ENCODE measurements at places on chromosomes 7 and 10. TPM values are rescaled to one million over a fixed set of nuclear protein-coding genes. Genes with fewer than 3 reads are reported as not detected.
A peak's percentile ranks its signal among the peaks of the same experiment; 100 is the strongest.

The SP4 gene
- 20.0 TPM for total RNA-seq

The ZNF488 gene
- 0.42 TPM for total RNA-seq

GRCh38 chr7:37092548-37092947 is 356.1 kb downstream of the ELMO1 start:
- H3K27me3 ChIP-seq = no peaks in the 10 kb centered on the region
- no peak for DNase-seq
- H3K36me3 ChIP-seq = no peaks in the 10 kb centered on the region
- H3K27ac ChIP-seq = no peak overlapping the region
- H3K4me1 ChIP-seq = no peaks in the 10 kb centered on the region
- no peak overlapping the region for H3K4me3 ChIP-seq

DNA sequence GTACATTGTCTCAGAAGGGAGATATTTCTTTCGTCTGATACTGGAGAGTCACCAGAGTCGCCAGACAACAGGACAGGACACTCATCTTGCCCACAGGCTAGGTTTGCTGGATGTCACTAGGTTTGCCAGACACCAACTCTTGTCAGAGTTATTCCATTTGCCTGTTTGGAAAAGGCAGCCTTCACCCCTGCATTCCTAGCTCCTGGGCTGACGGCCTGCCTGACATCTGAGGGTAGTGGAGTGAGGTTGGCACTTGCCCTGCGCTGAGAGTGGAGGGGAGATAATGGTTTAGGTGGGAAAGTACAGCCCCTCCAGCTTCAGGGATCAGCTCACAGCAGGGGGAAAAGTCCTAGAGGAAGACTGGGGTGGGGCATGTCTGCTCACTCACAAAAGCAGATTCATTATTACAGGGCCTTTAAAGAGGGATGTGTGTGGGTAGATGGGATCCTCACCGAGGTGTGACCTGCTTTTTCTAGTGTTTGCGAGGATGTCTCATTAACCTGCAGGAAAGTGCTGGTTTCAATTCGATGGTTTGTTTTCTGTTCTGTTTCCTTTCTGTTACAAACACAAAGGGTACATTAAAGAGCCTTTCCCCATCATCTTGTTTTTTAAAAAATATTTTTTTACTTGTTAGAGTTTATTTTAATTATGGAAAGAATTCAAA is 79.3 kb upstream of the TNS3 start:
- H3K27ac ChIP-seq = no peak overlapping the region
- no peaks in the 10 kb centered on the region for H3K4me1 ChIP-seq
- H3K27me3 ChIP-seq = no peaks in the 10 kb centered on the region
- no peaks in the 10 kb centered on the region for H3K36me3 ChIP-seq
- no peak for DNase-seq

DNA sequence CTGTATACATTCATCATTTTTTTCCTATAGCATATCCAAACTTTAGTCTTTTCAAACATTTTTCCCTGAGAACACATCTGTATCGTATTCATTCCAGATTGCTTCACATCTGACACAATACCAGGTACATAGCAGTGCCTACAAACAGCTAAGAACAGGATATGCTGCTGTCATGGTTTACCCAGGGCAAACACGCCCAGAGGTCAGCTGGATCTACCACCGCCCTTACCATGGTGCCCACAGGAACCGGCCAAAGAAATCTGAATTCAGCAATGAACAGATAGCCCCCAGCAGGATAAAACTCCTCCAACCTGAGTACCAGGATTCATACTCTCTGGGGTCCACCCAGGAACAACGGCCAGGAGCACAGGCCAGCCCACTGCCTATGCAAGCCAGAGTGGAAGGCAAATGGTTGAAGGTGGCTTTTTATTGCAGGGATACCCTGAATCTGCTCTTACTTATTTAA is 43.0 kb downstream of the TNS3 start:
- no peaks in the 10 kb centered on the region for H3K36me3 ChIP-seq
- no peak overlapping the region for H3K4me3 ChIP-seq
- H3K27ac ChIP-seq = no peak overlapping the region
- H3K27me3 ChIP-seq = no peaks in the 10 kb centered on the region

DNA sequence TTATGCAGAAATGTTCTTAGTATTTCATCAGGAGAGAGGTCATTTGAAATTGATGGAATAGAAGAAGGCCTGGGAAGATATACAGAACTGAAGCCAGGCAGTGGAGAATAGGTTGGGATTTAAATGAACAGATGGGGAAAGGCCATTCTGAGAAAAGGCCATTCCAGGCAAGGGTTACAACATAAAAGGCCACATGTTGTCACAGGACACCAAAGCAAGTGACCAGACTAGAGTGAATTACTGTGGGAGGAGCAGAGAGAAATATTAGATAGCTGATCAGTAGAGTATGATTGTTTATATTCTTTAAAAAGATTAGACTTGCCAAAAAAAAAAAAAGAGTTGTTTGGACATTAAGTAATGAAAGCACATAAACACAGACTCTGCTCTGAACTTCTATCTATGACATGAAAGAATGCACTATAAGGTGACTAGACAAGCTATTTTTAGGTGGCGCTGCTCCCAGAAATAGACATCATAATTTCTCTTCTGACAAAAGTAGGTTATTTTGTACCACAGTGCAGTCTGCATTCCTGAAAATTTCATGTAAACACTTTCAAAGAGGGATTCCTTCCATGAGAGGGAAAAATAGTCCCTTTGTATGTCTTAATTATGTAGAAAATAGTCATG is 55.2 kb upstream of the DKK1 start:
- DNase-seq = no peak
- no peak overlapping the region for H3K27ac ChIP-seq
- H3K4me3 ChIP-seq = no peak overlapping the region
- no peaks in the 10 kb centered on the region for H3K27me3 ChIP-seq

- no peak for DNase-seq
- H3K27me3 ChIP-seq = no peaks in the 10 kb centered on the region
- no peak overlapping the region for H3K27ac ChIP-seq
- H3K4me1 ChIP-seq = peaks cover 5% of the 10 kb centered on the region
- H3K36me3 ChIP-seq = no peaks in the 10 kb centered on the region
These were observed 49.4 kb upstream of the ARL4A start for GRCh38 chr7:12637819-12638592.

GRCh38 chr10:21011433-21012018 is 114.4 kb upstream of the NEBL start:
- DNase-seq = no peak
- H3K36me3 ChIP-seq = no peaks in the 10 kb centered on the region
- no peaks in the 10 kb centered on the region for H3K4me1 ChIP-seq

GRCh38 chr7:38368191-38368605 is 94.8 kb upstream of the TARP start:
- H3K4me3 ChIP-seq = peak overlapping the region; percentile 38
- peak; percentile 71 for DNase-seq
- no peaks in the 10 kb centered on the region for H3K27me3 ChIP-seq
- H3K4me1 ChIP-seq = peaks cover 75% of the 10 kb centered on the region
- H3K27ac ChIP-seq = no peak overlapping the region

- peaks cover 95% of the 10 kb centered on the region for H3K4me1 ChIP-seq
- peak overlapping the region; percentile 98 for H3K27ac ChIP-seq
- H3K36me3 ChIP-seq = no peaks in the 10 kb centered on the region
- DNase-seq = peak; percentile 76
These were observed 20.3 kb upstream of the KLF6 start for GRCh38 chr10:3805201-3805790.

Measured in CD8-positive, alpha-beta memory T cell (primary cell).